ENCODE measurements at places on chromosomes 3 and 15.

DNA sequence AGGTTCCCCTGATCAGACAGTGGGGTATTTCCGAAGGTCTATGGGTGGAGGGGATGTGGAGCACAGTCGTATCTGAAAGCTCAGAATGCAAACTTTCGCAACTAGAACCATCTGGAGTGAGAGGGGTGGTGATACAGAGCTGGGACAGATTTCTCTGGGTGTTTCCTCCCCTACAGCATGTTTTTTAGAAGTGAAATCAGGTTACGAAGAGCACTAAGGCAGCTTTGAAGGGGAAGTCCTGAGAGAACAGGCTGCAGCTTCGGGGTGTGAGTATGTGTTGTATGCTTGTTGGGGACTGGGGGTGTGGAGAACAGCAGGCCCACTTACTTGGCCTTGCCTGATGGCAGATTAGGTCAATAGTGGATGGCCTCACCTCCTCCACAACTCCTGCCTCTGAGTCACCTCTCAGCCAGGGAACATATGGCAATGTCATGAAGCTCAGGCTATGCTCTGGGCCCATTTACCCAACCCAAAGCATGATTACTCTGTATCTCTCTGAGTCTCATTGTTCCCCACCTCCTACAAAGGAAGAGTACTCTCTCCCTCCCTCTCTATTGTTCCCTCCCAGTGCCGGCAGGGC is 107.2 kb upstream of the RASGRP1 start:
- DNase-seq, result no peak

GRCh38 chr3:161690299-161690620 is 193.7 kb downstream of the OTOL1 start:
- DNase-seq, result no peak

- no peak for DNase-seq
These were observed 5.2 kb upstream of the PFN2 start for GRCh38 chr3:149975919-149976318.

DNA sequence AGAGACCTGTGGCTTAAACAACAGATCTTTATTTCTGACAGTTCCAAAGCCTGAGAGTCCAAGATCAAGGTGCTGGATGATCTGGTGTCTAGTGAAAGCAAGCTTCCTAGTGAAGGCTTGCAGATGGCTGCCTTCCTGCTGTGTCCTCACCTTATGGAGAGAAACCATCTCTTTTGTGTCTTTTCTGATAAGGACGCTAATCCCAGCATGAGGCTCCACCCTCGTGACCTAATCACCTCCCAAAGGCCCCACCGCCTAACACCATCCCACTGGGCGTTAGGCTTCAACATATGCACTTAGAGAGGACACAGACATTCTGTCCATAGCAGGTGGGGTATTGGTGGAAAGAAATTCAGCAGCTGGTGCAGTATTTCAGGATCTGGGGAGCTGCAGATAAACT is 19.8 kb upstream of the LYSMD4 start:
- no peak for DNase-seq

DNA sequence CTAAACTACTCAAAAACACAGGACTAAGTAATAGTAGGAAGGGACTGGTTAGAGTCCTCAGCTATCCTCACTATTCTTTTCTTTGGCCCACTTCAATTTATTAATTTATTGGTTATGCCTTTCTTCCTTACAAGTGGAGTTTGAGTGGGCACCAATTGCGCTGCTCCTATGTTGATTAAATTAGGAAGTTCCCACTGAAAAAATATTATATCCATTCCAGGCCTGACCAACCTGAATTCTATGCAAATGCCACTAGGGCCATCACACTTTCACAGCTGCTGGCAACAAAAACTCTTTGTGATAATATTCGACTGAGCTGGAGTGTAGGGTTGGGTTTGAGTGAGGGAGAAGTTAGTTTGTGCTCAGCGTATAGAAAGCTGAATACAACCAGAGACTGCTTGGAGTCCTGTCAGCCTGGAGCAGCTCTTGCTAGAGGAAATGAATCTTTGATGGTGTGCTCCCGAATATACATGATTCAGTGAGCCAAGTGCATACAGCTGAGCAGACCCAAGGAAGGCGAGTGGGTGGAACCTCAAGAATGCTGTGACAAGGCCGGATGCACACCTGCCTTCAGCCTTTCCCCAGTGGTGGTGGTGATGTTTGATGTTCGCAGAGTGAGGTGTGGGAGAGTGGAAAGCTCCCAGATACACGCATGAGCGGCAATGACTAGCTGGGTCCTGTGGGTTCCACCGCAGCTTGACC is 1.5 kb downstream of the ARHGEF3 start:
- no peak for DNase-seq
